ENCODE measurements at places on chromosomes 11 and 22. TPM values are rescaled to one million over a fixed set of nuclear protein-coding genes. Genes with fewer than 3 reads are reported as not detected.
A peak's percentile ranks its signal among the peaks of the same experiment; 100 is the strongest.

- no peak for DNase-seq
Measured at GRCh38 chr11:112129656-112130055, 34.2 kb downstream of the IL18 start.

OPCML gene
- not detected for total RNA-seq

KDM4D gene
- 0.57 TPM for total RNA-seq

GRCh38 chr11:47270331-47271271 lies 668 bp downstream of the MADD start:
- DNase-seq = peak; percentile 24

OR52N5 gene
- total RNA-seq = not detected

DNA sequence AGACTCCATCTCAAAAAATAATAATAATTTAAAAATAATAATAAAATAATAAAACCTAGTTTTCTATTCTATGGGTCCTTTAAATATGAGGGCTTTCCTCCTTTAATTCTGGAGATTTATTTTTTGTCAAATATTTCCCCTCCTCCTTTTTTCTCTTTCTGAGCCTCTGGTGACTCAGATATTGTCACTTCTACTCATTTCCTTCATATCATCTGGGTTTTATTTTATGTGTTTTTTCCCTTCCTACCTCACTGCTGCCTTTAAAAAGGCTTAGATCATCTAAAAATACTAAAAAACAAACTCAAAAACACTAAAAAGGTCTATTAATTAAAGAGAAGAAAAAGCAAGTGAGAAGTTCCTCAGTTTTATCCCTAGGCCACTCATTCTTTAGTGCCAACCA lies 138.9 kb downstream of the SPON1 start:
- no peak for DNase-seq

Measured in T-cell (primary cell).